ENCODE measurements at places on chromosomes 2 and 18. TPM values are rescaled to one million over a fixed set of nuclear protein-coding genes. Genes with fewer than 3 reads are reported as not detected.

GRCh38 chr2:83650898-83651297 is 808.2 kb downstream of the SUCLG1 start:
- DNase-seq, result no peak

DNA sequence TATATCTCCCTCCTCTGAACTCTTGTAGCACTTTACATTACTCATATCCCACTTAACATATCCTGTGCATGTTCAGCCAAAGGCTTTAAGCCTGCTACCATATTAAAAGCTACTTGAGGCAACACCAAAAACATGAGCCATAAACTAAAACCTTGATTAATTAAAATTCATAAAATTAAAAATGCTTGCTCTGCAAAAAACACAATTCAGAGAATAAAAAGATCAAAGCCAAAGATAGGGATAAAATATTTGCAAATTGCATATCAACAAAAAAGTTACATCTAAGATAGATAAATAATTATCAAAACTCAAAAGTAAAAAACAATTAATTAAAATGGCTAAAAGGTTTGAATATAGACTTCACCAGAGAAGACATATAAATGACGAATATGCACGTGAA is 495.4 kb upstream of the PIK3C3 start:
- DNase-seq, result no peak

Gene DSG1
- total RNA-seq, result not detected

- DNase-seq, result no peak
Observed at GRCh38 chr2:62506421-62506750, 391 bp upstream of the TMEM17 start.

GRCh38 chr18:79071037-79071436 is 1.8 kb downstream of the ATP9B start:
- DNase-seq, result peak; percentile 21

Gene ANKRD30B
- not detected for total RNA-seq

DNA sequence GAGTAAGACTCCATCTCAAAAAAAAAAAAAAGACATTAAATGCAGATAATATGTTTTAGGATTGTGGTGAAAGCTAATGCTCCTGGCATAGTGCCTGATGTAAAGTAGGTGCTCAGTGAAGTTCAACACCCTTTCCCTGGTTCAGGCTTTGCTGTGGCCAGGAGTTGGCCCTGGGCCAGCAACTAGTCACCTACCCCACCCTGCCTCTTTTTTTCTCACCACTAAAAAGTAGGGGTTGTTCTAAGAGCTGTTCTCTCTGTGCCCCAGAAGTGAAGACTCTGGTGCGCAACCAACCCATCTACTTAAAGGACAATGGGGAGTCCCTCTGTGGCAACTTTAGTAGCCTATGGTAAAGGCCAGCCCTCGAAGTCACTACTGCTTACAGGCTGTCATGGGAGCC is 75.9 kb downstream of the DNMT3A start:
- DNase-seq, result no peak

- DNase-seq, result no peak
Observed at GRCh38 chr2:231696004-231696367, 12.3 kb upstream of the PTMA start.

Gene LRP1B
- total RNA-seq, result not detected

GRCh38 chr2:46416739-46417403 is 62.5 kb upstream of the TMEM247 start:
- DNase-seq, result no peak

- DNase-seq, result no peak
Observed at GRCh38 chr2:197869041-197869440, 64.6 kb downstream of the PLCL1 start.

Gene MAB21L4
- not detected for total RNA-seq

- peak; percentile 31 for DNase-seq
Observed at GRCh38 chr2:197191940-197192322, 118.6 kb downstream of the ANKRD44 start.

Gene LRP2
- total RNA-seq, result 0.89 TPM

- DNase-seq, result no peak
Observed at GRCh38 chr2:9735335-9735734, 104.5 kb upstream of the YWHAQ start.

GRCh38 chr2:61774351-61774750 is 79.5 kb downstream of the FAM161A start:
- DNase-seq, result peak; percentile 26

DNA sequence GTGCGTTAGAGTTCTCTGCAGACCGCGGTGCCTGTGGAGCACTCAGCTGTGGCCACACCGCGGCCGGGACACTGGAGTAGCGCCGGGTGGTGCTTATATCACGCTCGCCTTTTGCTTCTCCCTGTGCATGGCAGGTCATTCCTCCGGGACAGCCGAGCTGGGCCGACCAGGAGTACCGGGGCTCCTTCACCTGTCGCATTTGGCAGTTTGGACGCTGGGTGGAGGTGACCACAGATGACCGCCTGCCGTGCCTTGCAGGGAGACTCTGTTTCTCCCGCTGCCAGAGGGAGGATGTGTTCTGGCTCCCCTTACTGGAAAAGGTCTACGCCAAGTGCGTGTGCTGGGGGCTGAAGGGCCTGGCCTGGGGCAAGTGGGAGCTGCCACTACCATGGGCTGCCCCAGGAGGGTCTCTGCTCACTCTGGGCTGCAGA is 4.2 kb downstream of the CAPN10 start:
- no peak for DNase-seq

GRCh38 chr2:238370094-238370822 is 49.9 kb downstream of the TRAF3IP1 start:
- no peak for DNase-seq

Gene NTSR2
- not detected for total RNA-seq

Gene GALR1
- not detected for total RNA-seq

Gene PLCD4
- not detected for total RNA-seq

- no peak for DNase-seq
Observed at GRCh38 chr2:160440888-160441287, 52.7 kb downstream of the RBMS1 start.

DNA sequence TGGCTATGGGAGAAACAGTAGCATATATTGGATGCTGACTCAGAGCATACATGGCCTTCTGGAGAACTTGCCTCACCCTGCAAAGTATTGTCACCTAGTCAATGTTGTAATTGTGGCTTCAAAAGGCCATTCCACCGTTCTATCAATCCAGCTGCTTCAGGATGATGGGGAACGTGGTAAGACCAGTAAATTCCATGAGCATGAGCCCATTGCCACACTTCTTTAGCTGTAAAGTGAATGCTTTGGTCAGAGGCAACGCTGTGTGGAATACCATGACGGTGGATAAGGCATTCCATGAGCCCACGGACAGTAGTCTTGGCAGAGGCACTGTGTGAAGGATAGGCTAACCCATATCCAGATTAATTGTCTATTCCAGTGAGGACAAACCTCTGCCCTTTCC is 1300.1 kb upstream of the ACVR2A start:
- DNase-seq, result no peak

GRCh38 chr2:163736433-163737189 is 803 bp upstream of the FIGN start:
- DNase-seq, result no peak

GRCh38 chr18:62723666-62724281 is 8.4 kb downstream of the PHLPP1 start:
- DNase-seq, result no peak

DNA sequence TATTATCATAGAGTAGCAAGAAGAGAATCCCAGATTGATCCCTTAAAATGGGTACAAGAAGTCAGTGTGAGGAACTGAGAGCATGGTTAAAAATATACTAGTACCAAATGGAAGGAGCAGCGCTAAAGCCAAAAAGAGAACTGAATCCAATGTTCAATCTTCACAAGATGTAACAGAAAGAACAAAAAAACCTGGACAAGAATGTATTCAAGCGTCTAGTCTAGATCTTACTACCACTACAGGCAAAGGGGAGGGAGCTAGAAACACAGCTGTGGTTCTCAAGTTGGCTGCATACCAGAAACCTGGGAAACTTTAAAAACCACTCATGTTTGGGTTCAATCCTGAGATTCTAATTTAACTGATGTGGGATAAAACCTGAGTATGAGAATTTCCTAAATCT is 57.5 kb downstream of the PIAS2 start:
- DNase-seq, result peak; percentile 29

DNA sequence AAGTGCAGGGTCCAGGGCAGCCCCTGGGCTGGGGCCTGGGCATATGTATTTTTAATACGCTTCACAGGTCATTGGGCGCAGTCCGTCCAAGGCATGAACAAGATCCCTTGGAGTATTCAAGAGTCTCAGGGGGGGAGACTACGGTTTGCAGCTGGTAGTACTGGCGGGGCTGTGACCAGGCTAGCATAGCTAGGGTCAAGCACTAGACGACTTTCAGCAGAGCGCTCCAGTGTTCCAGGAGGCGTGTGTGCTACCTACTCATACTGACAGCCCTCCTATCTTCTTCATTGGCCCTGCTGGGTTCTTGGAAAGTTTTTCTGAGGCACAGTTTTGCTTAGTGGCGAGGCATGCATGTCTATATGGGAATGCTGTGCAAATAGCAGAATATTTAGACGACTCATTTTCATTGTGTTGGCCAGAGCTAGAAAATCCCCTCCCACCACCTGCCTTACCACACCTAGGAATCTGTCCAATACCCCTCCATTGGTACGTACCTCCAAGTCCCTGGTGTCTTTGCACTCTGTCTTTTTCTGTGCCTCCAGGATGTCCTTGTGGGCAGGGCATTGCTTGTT is 68.2 kb downstream of the GLI2 start:
- no peak for DNase-seq

DNA sequence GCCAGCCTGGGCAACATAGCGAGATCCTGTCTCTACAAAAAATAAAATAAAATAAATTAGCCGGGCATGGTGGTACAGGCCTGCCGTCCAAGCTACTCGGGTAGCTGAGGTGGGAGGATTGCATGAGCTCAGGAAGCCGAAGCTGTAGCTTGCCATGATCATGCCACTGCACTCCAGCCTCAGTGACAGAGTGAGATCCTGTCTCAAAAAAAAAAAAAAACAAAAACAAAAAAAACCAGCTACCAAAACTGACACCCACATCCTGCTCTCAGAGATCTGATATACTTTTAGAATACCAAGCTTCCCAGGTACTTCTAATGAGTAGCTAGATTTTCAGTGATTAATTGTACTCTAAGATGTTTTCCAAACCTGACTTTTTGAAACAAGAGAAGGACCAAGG is 74.0 kb downstream of the TTC27 start:
- no peak for DNase-seq
